ENCODE measurements at places on chromosomes 7 and 10. TPM values are rescaled to one million over a fixed set of nuclear protein-coding genes. Genes with fewer than 3 reads are reported as not detected.

The ANKRD7 gene
- 6.7 TPM for total RNA-seq

The RAPGEF5 gene
- total RNA-seq, result 189 TPM

The ITIH5 gene
- 30.8 TPM for total RNA-seq

The CCNJ gene
- 3.2 TPM for total RNA-seq

The PPP1R9A gene
- total RNA-seq, result 88.2 TPM

Data from dorsolateral prefrontal cortex (tissue), 122 donors.